Cerebellum (tissue), 4 donors: ENCODE measurements at places on chromosomes 1 and 21. TPM values are rescaled to one million over a fixed set of nuclear protein-coding genes. Genes with fewer than 3 reads are reported as not detected.

Gene LENEP
- total RNA-seq, result 1.5 TPM

Gene AMY2A
- total RNA-seq, result 0.36 TPM

Gene TMCO4
- total RNA-seq, result 0.82 TPM

Gene KPRP
- total RNA-seq, result not detected

GRCh38 chr1:18032172-18032859 lies 75.3 kb upstream of the IGSF21 start:
- DNase-seq, result no peak

Gene ITLN2
- not detected for total RNA-seq

Gene LEFTY1
- total RNA-seq, result not detected
